ENCODE measurements at places on chromosomes 4 and X.

- no peak for DNase-seq
Observed at GRCh38 chr4:156347412-156348075, 393.9 kb upstream of the CTSO start.

DNA sequence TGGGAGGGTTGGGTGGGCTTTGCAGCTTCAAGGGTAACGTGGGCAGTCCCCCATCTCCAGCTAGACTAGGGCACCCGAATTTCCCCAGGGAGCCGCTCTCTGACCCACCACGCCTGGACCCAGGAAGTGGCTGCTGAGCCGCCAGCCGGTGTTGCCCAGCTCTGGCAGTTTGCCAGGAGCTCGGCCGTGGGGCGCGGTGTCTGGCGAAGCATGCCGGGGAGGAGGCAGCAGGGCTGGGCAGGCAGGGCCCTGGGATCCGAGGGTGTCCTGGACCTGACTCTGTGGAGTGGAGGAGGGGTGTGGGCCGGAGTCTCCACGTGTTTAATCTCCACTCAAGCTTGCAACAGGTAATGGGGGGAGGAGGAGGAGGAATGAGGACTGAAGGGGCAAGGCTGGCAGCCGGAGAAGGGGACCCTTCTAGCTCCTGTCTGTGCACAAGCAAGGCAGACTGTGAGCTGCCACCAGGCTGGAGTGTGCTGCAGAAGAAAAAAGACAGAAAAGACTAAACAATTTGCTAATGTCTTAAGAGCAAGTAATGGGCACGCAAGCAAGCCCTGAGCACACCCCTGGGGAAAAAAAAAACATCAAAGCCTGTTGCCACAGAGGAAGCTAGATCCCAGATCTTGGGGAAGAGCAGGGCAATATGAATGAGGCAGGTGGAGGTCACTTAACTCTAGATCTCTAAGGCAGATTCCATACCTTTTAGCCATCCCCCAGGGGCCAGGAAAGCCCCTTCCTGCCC lies 2.4 kb downstream of the LONRF3 start:
- DNase-seq = no peak

- DNase-seq = no peak
Observed at GRCh38 chr4:71107726-71108125, 114.3 kb downstream of the DCK start.

DNA sequence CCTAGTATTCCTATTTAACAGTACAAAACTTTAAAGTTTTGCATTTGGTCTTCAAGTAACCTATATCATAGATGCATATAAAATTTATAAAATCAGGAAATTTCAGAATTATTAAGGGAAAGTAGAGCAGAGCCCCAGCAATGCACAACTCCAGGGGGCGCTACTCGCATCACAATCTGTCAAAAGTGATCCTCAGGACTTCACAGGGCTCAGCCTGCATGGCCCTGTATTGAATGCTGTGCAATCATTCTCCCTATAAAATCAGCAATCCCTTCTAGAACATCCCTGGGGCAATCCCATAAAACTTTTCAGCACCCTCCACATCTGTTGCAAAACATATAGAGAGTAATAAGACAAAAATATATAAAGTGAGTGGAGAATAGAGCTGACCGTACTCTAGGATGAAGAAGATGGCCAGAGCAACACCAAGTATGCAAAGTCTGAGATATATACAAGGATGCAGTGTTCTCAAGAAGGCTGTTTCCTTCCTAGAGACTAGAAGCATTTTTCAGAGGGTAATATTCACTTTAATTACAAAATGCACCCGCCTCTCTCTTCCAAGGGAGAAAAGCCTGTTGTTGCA lies 12.5 kb upstream of the PPARGC1A start:
- DNase-seq = no peak

DNA sequence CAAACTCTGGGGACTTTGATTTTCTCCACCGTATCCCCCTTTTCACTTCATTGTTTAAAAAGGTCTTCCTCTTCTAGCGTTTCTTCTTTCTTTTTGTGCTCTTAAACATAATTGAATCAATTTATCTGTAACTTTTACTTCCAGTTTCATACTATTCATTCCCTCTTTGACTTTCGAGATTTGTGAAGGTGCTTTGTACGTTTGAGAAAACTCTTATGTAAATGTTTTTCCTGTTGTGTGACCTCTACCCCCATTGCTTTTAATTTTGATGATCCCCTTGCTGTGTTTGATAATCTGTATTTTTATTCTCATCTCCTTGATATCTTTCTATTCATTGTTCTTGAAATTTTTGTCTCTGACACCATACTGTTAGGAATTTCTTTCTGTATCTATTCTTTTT lies 4.8 kb downstream of the USP38 start:
- DNase-seq = no peak

DNA sequence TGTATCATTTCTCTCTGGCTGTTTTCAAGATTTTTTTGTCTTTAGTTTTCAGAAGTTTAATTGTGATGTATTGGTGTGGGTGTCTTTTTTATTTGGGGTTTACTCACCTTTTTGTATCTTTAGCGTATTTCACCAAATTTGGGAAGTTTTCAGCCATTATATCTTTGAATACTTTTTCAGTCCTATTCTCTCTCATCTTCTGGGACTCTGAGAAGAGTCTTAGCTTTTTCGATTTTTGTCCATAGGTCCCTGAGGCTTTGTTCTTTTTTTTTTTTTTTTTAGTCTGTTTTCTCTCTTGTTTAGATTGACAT lies 23.8 kb downstream of the KDM6A start:
- DNase-seq = no peak

DNA sequence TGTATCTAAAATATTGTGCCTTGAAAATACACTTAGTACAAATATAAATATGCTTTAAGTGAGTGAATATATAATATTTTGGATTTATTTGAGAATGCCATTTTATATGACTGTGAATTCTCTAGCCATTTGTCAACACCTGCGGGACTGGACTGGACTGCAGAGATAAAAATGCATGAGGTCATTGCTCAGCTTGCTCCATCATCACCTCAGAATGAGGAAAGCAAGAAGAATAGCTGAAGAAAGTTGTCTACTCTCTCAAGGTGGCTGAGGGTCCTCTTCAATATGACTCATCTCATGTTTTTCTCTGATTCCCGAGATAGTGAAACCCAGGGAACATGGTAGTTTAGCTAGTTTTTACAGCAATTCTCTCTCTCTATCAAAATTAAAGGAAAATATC lies 732.5 kb upstream of the AGA start:
- DNase-seq = no peak

GRCh38 chrX:129510331-129510730 lies 13.0 kb downstream of the SMARCA1 start:
- DNase-seq = no peak

GRCh38 chr4:33966808-33967207 lies 2277.5 kb downstream of the ARAP2 start:
- no peak for DNase-seq

GRCh38 chrX:13752141-13752540 lies 17.6 kb downstream of the OFD1 start:
- DNase-seq = no peak

GRCh38 chr4:126375462-126376054 lies 1060.8 kb downstream of the FAT4 start:
- no peak for DNase-seq

- no peak for DNase-seq
Observed at GRCh38 chrX:41288641-41289040, 45.3 kb upstream of the DDX3X start.

DNA sequence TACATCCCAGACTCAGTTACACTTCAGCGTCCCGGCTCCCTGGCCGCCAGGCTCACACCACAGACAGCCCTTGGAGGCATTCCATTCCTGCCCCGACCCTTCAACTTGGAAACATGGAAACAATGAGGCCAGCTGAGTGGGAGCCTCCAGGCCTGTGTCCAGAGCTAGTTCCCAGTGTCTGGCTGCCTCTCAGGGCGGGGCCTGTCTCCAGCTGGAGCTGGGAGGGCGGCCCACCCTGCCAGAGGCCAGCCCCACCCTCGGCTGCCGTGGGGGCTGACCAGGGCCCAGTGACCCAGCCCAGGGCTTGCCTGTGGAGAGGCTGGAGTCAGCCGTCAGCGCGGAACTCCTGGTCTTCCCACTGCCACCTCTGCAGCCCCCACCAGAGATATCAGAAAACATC lies 37.4 kb upstream of the SPON2 start:
- no peak for DNase-seq

DNA sequence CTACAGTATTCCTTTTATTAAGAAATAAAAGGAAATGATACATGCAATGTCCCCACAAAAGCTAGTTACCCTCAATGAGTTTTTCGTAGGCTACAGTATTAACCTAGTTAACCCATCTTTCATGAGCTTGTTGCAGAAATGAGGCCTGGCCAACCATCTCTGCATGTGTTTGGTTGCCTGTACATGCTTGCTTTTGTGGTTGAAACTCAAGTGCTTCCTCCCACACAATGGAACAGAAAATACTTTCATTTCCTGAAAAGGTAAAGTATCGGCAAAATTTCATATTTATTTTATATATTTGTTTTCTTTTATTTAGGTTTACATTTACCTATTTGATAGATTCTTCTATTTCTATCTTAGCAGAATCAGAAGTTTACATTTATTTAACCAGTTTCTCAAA lies 214.6 kb upstream of the FAM241A start:
- no peak for DNase-seq

GRCh38 chr4:140239311-140239710 lies 85.3 kb upstream of the MAML3 start:
- DNase-seq = no peak

DNA sequence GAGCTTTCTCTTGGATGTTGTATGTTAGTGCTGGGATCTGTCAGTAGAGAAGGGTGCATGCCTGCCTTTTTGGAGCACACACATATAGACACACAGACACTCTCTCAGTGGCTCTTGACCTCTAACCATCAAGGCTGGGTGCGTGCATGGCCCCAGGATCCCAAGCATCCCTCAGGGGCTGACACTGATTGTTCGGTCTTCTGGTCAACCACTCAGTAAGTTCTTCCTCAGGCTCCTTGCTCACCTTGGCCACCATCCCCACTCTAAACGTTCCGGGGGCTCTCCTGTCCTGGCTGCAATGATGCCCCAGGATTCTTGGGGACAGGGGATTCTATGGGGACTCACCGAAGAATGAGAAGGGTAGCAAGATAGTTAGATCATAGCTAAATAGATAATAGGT lies 179.6 kb downstream of the SHOX start:
- no peak for DNase-seq

- no peak for DNase-seq
Observed at GRCh38 chr4:61614231-61614630, 414.1 kb downstream of the ADGRL3 start.

GRCh38 chr4:134470544-134470943 lies 269.0 kb upstream of the PABPC4L start:
- no peak for DNase-seq

DNA sequence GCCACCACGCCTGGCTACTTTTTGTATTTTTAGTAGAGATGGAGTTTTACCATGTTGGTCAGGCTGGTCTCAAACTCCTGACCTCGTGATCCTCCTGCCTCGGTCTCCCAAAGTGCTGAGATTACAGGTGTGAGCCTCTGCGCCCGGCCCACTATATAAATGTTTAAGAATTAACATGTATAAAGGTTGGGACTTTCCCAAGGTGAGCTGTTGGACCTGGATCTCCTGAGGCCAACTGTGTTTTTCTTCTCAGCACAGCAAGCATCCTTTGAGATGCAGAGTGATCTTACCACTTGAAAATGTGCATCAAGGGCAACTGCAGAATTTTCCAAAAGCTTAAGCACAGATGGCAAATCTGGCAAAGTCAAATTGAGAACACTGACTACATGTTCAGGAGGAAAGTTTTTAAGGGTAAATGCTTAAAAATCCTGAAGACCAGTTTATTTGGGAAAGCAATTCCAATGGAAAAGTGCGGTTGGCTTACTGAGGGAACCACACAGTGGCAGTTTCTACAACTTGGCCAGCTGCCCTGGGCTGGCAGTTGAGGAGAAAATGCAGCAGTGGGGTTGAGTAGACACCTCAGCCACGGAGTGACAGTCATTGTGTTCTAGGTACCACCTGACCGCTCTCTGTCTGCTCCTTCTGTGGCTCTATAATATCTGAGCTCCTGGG lies 168.9 kb downstream of the CBR4 start:
- no peak for DNase-seq

DNA sequence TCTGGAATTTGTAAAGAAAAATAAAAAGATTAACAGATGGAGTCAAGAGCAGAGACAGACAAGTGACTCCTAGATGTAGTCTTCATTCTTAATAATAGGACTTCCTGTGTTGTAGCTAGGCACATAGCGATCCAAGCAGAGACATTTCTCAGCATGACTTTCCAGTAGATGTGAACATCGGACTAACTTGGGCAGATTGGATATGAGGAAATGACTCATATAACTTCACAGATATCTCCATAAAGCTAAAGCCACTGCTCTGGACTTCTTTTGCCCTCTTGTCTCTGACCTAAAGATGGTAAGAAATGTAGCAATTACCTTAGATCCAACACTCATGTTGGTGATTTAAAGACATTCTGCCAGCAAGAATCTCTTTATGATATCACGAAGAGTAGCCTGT lies 131.7 kb downstream of the EPHA5 start:
- no peak for DNase-seq

- peak; percentile 18 for DNase-seq
Observed at GRCh38 chr4:132956962-132957361, 192.1 kb upstream of the PCDH10 start.

DNA sequence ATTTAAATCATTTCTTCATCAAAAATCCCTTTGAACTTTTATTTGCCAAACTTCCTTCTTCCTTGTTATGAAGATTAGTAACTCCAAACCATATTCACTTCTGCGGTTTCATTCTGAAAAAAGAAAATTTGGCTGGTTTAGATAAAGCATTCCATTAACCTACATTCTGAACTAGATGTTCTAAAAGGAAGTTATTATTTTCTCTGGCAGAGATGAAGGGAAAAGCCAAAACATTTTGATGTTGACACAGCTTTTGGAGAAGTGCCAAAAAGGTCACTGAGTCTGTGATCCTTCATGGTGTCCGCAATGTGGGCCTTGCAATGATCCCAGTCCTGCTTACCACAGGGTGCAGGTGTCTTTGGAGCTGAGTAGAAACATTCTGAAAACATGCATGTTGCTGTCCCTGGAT lies 36.0 kb downstream of the CXCL8 start:
- DNase-seq = peak; percentile 4

DNA sequence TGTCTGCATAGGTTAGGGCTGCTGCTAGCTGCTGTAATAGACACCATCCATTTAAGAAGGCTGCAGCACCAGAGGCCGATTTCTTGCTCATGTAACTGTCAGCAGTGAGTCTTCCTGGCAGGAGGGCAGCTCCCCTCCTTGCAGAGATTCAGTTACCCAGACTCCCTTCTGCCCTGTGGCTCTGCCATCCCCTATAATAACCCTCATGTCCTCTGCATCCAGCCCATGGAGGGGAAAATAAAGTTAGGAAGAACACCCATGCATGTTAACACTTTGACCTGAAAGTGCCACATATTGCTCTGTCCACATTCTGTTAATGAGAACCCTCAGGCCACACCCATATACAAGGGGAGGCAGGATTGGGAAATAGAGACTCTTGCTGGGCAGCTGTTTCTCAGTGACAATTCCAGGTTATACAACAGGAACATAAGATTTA lies 5.4 kb downstream of the STBD1 start:
- no peak for DNase-seq

- no peak for DNase-seq
Observed at GRCh38 chr4:125280892-125281403, 33.8 kb upstream of the FAT4 start.

DNA sequence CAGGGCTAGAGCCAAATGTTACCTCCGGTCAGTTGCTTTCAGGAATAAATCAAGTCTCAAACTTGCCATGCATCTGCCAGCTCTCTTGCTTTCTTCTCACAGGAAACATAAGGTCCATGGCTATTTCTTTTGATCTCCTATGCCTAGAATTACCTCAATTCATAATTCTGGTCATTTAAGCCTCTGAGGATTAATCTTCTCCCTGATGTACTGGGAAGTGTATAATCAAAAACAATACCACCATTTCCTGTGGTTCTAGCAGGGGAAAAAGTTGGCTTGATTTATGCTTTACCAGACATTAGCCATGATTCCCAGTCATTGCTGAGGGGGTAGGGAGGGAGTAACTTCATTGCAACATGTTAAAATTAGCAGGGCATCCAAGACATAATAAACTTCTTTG lies 268.7 kb upstream of the EMCN start:
- DNase-seq = no peak
